ENCODE measurements at places on chromosomes 3 and 15.

DNA sequence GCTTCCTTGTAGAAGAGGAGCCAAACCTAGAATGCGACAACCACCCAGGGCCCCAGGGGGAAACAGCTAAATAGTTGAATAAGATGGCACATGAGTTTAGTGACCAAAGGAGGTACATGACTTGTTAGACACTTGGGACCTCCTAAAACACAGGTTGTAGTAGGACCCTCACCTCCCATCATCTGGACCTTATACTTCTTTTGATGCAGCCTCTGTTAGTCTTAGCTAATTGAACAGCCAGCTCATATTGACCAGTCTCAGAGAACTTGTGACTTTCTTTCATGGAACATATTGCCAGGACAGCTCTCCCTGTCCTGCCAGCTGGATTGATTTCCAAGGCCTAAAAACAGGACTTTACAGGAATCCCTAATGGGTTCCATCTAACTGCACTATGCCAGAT, 45.0 kb downstream of the SPSB4 start:
- no peak for DNase-seq

- DNase-seq, result no peak
These were observed 17.4 kb upstream of the TMPRSS7 start for GRCh38 chr3:112017091-112017490.

DNA sequence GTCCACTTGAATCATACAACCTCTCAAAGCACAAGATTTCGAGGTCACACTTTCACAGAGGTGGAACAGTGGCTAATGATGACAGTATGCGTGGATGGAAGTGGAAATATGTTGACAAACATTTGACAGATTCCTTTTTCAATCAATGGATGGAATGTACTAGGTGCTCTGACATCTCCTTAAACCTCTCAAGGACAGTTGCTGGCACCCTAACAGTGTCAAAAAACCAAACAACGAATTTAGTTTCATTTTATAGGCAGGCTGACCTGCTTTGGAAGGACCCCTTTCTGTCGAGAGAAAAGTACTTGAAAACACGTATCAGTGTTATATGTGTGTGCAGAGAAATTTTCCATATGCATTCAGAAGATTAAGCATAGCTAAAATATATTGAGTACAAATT, 779.8 kb upstream of the LMCD1 start:
- no peak for DNase-seq

GRCh38 chr3:35335703-35336102, 303.6 kb upstream of the ARPP21 start:
- no peak for DNase-seq

- no peak for DNase-seq
These were observed 65.6 kb downstream of the ITGA11 start for GRCh38 chr15:68366314-68366713.

GRCh38 chr15:100373120-100373896, 31.5 kb upstream of the ADAMTS17 start:
- no peak for DNase-seq

DNA sequence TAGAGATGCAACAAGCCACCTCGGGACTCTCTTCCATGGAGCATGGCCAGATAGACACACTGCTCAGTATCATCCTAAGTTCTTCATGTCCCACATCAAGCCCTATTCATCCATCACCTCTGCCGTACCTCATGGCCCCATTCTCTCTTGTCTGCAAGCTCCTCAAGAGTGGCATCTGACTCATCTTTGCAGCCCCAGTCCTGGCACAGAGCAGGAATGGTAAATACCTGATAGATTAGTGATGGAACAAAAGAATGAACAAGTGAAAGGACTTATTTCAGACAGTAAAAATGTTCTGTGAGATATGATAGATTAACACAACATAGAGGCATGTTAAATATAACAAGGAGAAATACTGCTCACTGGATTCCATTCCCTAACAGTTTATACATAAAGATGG, 176.4 kb downstream of the ISL2 start:
- no peak for DNase-seq

DNA sequence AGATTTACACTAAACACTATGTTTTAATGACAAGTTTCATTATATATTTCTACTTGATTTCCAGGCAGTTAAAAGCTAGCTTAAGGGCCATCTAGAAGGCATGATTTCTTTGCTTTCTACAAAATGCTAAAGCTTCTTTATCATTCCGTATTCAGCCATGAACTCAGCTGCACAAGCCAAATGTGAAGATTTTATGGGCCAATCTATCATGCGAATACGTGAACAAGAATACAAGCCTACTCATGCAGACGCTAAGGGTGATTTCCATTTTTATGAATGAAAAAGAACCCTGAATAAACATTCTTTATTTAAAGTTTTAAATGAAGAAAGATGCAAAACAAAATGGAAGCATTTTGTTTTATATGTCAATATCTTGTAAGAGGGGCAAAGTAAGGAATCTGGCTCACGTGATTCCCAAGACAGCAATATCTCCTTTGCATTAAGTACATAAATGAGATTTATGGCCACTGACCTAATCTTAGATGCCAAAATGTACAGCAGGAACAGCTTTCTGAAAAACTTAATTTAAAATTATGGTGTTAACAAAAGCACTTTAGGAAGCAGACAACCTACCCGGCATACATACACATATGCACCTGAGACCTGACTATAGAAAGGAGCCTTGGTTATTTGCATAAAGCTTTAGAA, 215.8 kb downstream of the DPH6 start:
- DNase-seq, result no peak

DNA sequence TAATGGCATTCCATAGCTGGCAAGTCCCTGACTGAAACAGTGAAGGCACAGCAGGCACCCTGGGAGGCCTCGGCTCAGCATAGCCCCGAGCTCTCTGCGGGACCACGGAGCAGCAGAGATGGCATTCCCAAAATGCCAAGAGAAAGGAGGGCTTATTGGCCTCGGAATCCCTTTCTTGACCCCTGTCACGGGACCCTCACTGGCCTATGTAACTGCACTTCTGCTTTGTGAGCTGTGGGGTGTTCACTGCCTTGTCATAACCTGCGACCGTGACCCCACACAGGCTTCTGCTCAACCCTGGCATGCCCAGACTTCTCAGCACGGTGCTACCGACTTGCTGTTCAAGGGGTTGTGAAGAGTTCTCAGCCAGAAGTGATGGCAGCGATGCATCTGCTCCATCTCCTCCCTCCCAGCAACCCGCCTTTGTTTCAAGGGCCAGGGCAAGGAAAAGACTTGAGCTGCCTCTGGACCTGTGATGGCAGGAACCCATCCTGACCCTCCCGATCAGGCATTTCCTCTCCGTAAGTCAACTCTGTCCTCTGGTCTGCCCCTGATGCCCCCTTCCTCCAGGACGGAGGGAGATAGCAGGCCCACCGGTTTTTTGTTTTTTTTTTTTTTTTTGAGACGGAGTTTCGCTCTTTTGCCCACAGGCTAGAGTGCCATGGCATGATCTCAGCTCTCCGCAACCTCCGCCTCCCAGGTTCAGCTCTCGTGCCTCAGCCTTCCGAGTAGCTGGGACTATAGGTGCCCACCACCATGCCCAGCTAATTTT, 30.5 kb downstream of the EHD4 start:
- DNase-seq, result no peak

GRCh38 chr15:55774113-55774970, 31.4 kb upstream of the PRTG start:
- DNase-seq, result no peak

DNA sequence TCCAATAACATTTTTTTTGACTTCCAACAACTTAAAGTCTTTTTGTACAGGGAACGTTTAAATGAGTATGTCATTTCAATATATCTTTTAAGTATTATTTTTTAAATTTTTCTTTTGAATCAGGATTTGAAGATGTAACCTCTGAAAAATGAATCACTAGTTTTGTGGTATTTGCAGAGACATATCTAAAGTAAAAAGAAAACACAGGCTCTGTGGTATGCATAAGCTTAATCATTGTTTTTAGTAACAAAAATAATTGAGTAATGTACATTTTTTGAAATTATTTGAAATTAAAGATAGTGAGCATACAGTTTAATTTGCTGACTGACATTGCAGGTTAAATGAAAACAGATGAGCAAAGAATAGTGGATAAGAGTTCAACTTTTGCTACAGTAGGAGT, 531.3 kb downstream of the ROBO1 start:
- no peak for DNase-seq

DNA sequence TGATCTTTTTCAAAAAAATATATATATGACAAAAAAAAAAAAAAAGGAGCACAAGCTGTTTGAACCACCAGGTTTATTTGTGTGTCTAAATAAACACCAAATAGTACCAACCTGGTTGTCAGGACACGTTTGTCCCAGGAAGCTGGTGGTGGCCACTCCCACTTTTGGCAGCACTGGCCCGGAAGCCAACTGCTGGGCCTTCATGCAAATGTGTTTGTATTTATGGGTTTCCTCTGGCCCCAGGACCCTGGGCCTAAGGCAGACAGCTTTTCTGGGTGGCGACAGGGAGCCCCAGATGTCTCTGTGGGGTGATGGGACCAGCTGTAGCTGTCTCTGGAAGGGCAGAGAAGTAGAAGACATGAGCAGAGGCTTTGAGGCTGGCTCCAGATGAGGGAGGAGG, 31.6 kb downstream of the PRKCD start:
- no peak for DNase-seq
